ENCODE measurements at places on chromosomes 5 and 9. TPM values are rescaled to one million over a fixed set of nuclear protein-coding genes. Genes with fewer than 3 reads are reported as not detected.

IL3 gene
- total RNA-seq: not detected

DNA sequence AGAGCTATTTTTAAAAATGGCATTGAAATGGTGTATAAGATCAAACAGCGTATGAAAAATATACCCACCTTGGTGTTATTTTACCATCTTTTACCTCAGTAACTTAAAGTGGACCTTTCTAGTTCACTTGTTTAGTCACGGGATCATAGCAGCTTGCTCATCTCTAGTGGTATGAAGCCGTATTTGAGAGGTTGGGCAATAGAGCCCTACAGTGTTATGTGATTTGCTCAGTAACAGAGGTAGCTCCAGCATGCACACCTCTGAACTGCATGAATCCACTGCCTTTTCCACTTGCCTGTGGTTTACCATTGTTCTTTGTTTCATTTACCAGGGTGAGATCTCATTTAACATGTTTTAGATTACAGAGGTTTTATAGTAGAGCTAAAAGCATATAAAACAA is 134.4 kb downstream of the ATG10 start:
- DNase-seq: no peak

DNA sequence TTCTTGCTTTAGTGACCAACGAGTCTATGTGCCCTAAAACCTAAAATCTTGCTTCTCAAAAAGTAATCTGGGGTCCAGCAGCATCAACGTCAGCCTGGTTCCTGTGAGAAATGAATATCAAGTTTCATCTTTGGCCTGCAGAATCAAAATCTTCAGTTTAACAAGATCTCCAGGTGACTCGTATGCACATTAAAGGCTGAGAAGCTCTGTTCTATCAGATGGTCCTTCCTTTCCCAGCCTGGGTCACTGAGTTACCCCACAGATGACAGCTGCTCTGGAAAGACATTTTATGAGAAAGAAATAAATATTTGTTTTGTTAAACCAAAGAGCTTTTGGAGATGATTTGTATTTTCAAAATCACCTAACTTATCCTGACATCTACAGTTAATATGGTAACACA is 75.8 kb downstream of the ADAMTSL1 start:
- DNase-seq: no peak

DNA sequence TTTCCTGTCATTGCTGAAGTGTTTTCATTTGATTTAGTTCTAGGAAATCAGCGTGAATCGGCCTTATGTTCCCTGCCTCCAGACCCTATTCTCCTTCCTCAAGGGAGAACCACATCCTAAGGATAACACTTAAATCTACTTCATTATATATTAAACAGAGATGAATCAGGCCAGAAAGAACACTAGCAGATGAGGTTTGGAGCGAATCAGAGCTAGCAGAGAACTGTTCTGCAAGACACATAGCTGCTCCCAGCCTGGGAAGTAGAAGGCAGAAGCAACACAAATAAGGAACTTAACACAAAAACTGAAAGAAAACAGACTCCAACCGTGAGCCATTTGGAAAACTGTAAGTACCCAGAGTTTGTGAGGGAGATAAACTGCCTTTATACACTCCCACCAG is 718.2 kb downstream of the SEMA5A start:
- DNase-seq: no peak

CDK9 gene
- total RNA-seq: 106 TPM

DNA sequence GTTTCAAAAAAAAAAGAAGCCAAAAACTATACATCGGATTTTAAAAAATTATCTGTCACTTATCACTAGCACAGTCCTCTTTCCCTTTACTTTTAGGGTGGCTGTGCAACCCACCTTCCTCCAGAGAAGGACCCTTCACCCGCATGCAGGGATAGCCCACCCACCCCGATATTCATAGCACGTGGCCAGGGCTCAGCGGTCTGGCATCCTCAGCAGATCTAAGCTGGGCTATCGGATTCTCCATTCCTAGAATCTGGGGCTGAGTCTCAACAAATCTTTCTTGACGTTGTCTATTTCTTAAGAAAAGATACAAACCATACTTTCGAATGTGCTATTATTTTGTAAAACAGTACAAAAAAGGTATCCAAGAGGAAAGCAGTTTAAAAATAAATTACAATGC is 70.9 kb downstream of the MYO10 start:
- DNase-seq: no peak

DNA sequence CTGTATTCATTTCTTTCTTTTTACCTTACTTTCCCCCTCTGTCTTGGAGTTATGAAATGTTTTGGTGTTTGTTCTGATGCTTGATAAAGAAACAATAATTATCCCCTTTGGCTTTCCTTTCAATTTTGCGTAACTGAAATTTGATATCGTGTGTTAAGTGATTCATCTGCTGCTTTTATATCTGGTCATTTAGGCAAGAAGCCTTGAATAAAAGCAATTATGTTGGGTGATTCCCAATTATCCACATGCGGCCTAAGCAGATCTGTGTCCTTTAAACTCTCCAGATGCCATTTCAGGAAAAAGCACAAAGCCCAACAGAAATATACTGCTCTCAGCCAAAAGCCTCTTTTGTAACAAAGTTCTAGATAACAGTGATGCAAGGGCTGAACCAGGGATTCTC is 92.8 kb downstream of the TAF11L14 start:
- DNase-seq: no peak

DNA sequence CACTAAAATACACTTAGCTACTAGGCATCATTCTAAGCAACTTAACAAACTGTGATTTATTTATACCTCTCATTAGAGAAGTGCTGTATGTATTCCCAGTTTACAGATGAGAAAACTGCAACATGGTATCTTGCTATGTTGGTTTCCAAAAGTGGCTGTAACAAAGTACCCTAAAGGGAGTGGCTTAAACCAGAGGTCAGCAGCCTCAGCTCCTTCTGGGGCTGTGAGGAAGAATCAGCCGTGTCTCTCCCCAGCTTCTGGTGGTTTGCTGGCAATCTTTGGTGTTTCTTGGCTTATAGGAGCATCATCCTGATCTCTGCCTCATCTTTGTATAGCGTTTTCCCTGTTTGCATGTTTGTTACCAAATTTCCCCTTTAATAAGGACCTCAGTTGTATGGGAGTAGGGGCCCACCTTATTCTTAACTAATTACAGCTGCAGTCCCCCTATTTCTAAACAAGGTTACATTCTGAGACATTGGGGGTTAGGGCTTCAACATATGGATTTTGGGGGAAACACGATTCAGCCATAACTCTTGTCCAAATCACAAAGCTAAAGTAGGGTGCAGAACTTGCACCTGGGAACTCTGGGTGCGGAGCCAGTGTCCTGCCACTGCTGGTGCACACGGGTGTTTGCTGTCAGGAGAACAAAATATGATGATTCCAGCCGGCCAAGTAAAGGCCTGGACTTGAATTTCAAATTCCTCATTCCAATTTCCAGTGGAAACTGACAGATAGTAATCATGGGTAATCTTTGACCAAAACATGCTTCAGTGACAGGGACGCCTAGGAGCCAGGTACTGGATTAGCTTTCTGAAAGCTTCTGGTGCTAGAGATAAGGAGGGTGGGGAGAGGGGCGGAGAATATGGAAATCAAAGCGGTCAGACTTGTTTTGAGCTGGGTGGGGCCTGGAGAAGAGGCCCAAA is 43.3 kb downstream of the RAI14 start:
- DNase-seq: peak; percentile 43

GABRA1 gene
- 0.48 TPM for total RNA-seq

- DNase-seq: no peak
Measured at GRCh38 chr5:107951309-107951708, 280.6 kb upstream of the EFNA5 start.

DDX4 gene
- 0.32 TPM for total RNA-seq

- no peak for DNase-seq
Measured at GRCh38 chr5:3361811-3362605, 233.6 kb upstream of the IRX1 start.

KCTD16 gene
- 0.34 TPM for total RNA-seq

CDKN2B gene
- total RNA-seq: 0.73 TPM

GRCh38 chr9:136940526-136941230 is 3.9 kb downstream of the FBXW5 start:
- DNase-seq: no peak

DNA sequence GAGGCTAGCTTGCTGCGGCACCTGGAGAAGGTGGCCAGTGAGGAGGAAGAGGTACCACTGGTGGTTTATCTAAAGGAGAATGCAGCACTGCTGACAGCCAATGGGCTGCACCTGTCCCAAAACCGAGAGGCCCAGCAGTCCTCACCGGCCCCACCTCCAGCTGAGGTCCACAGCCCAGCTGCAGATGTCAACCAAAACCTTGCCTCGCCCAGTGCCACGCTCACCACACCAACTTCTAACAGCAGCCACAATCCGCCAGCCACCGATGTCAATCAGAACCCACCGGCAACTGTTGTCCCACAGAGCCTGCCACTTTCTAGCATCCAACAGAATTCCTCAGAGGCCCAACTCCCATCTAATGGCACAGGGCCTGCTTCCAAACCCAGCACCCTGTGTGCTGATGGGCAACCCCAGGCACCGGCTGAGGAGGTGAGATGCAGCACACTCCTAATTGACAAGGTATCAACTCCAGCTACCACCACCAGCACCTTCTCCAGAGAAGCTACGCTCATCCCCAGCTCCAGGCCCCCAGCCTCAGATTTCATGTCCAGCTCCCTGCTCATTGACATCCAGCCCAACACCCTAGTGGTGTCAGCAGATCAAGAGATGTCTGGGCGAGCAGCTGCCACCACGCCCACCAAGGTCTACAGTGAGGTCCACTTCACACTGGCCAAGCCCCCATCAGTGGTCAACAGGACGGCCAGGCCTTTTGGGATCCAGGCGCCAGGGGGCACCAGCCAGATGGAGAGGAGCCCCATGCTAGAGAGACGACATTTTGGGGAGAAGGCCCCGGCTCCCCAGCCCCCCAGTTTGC is 8.0 kb downstream of the SYNPO start:
- no peak for DNase-seq

OLFM1 gene
- 31.8 TPM for total RNA-seq

DNA sequence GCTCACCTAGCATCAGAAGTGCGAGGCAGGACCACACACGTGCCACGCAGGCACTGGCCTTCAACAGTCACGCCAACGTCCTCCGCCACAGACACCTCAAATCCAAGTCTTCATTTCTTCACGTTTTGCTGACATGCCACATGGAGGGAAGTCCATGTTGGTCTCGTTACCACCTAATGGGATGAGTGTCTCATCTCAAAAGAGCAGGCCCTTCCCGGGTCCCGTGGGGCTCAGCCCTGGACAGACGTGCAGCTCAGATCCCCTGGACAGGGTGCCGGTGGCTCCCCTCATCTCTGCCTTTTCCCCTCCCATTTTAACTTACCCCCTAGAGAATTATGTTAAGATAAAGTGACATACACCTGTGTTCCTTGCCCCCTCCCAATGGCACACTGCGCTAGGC is 76.8 kb downstream of the MRPL36 start:
- no peak for DNase-seq

NR2F1 gene
- total RNA-seq: 0.34 TPM

DNA sequence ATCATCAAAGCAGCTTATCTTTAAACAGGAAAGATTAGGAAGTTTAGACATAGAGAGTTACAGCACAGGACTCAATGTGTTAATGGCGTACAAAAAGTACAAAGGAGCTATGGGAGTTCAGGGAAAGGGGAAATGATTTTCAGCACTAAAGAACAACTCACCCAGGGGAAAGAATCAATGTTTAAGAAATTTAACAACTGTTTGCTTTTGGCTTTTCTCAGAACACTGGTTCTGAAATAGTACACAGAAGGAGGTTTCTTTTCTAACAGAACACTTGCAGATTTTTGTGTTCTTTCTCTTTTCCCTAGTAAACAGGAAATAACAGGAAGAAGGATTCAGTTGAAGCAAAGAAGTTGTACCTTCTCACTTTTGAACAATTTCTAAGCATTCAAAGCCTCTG is 71.3 kb upstream of the GHR start:
- DNase-seq: no peak

- no peak for DNase-seq
Measured at GRCh38 chr9:74858751-74859414, 28.8 kb downstream of the TRPM6 start.

CDC14B gene
- total RNA-seq: 57.1 TPM

GRM6 gene
- total RNA-seq: 0.05 TPM

DNA sequence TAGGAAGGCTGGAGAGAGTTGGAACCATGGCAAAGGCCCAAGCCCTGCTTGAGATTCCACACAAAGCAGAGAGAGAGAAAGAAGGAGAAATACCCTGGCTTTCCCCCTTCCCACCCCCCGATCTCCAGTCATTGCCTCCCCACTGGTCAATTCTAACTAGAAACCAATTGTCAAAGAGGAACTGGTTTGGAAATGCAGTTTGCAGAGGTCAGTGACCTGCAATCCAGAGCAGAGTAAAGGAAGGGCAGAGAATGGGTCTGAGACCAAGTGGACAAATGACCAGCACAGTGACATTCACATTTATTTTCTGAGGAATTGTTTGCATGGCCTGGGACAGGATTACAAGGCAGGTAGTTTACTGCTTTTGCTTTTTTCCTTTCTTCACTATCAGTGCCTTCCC is 37.5 kb upstream of the ZFYVE16 start:
- no peak for DNase-seq

SHROOM1 gene
- 8.1 TPM for total RNA-seq

GRCh38 chr9:112866662-112867274 is 23.9 kb downstream of the SLC46A2 start:
- DNase-seq: peak; percentile 63

NUTM2G gene
- total RNA-seq: 0.27 TPM

DNA sequence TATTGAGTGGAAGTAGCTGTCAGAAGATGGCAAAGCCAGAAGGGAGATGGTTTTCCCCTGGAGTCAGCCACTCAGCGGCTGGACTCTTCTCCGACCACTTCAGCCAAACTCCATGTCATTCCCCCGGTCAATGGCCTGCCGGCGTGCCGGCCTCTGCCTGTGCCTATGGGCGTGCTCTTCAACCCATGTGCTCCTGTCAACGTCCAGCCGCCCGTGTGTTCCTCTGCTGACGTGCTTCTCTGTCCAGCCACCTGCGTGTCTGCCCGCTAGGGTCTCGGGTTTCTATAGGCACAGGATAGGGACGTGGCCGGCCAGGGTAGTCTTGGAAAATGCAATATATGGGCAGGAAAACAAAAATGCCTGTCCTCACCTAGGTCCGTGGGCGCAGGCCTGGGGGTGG is 77.7 kb upstream of the RUFY1 start:
- no peak for DNase-seq

GRCh38 chr5:146766013-146766412 is 112.5 kb downstream of the PPP2R2B start:
- DNase-seq: no peak

PCDHB4 gene
- 2.3 TPM for total RNA-seq

DNA sequence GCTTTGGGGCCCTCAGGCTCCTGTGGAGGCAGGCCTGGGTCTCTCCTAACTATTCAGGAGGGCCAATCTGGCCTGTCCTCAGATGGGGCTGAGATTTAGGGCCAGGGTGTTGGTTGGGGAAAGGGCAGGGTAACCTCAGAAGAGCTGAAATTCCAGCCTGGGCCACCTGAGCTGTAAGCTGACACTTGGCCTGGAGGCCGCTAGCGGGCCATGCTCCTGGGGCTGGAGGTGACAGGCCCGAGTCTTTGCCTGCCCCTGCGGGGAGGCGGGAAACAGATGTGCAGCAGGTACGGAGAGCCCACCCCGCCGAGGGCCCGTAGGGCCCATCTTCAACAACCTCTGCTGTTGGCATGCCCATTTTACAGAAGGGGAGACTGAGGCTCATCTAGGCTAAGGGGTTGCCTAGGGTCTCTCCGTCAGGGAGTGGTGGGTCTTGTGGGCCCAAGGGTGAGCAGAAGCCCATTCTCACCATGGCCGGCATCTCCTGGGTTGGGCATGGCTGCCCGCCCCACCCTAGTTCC is 69.5 kb downstream of the RXRA start:
- no peak for DNase-seq

SLCO6A1 gene
- 0.42 TPM for total RNA-seq

GNPDA1 gene
- total RNA-seq: 54.8 TPM

All from WTC11 (cell line).